ENCODE measurements at places on chromosomes 13 and 19. TPM values are rescaled to one million over a fixed set of nuclear protein-coding genes. Genes with fewer than 3 reads are reported as not detected.

GRCh38 chr19:19427944-19428343, 22.5 kb downstream of the GATAD2A start:
- DNase-seq = no peak

DNA sequence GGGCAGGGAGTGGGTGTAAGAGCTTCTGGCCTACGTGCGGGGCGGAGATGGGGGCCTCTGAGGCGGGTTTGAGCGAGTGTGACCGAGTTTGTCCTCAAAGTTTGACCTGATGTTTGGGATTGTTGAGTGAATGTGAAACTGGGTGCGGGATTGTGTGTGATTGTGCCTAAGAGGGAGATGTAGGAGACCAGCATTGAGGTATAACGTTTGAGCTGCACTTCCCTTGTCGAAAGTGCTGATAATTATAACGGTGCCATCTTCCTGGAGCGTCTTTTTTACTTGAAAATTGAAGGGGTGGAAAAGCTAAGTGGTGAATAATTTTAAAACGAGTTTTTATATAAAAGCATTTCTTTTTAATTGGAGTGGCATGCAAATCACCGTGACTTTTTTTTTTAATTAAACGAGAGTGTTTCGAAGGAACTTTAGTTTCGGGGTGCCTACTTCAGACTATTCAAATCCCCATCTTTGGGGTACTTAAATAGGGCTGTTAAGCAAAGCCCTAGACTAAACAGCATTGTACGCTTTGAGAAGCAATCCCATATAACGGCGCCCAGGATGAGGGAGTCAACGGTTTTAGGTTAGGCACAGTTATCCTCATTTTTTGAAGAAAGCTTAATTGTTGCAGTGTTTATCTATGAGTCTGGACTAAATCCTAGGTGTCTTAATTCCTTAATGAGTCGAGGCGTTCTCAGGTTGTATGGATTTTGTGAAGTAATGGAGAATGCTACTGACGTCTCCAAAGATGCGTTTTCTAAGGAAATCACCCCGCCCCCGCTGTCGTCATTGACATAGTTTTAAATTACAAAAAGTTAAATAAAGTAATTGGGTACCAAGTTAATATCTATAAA, 594 bp downstream of the ZNF146 start:
- no peak for DNase-seq

- no peak for DNase-seq
Observed at GRCh38 chr13:98847780-98848179, 95.3 kb upstream of the SLC15A1 start.

Gene WASF3
- total RNA-seq = 16.2 TPM

Gene SIGLEC10
- total RNA-seq = not detected

Gene MBD3L2
- total RNA-seq = not detected

- DNase-seq = no peak
Observed at GRCh38 chr13:114179087-114179658, at the start of gene CFAP97D2. Gene CFAP97D2 (plus strand): TSS chr13:114179257. CDS start chr13:114179331, 74 bp downstream.

DNA sequence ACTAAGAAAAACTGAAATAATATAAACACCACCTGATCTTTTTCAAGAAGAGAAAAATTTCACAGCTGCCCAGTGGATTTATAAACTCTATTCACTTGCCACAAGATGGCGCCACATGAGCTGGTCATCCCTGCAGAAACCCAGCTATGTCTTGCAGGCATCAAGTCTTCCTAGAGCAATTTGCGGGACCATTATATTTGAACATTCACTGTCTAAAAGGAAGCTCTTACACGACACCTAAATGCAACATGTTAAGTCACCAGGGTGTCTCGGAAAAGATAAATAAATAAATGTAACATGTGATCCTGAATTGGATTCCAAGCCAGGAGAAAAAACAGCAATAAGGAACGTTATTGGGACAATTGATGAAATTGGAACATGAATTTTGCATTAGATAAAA, 20.3 kb upstream of the AKT2 start:
- peak; percentile 76 for DNase-seq

DNA sequence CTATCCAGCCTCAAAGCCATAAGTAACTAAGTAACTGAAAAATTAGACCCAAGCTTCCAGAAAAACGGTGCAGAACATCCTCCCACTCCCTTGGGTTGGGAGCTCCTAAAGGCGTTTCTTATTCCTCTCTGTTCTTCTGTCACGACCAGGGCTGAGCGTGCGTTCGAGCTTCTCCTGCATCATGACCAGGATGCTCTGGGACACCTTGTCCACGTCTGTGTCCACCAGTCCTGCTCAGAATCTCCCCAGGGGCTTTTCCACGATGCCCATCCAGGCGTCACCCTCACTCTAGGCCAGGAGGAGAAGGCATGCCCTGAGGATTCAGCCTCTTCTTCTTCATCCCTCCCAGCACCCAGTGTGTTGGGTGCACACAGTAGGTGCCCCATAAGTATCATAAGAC, 37.8 kb upstream of the GAS6 start:
- DNase-seq = no peak

All from pulmonary artery endothelial cell (primary cell).